ENCODE measurements at places on chromosomes 5 and 9. TPM values are rescaled to one million over a fixed set of nuclear protein-coding genes. Genes with fewer than 3 reads are reported as not detected.

DNA sequence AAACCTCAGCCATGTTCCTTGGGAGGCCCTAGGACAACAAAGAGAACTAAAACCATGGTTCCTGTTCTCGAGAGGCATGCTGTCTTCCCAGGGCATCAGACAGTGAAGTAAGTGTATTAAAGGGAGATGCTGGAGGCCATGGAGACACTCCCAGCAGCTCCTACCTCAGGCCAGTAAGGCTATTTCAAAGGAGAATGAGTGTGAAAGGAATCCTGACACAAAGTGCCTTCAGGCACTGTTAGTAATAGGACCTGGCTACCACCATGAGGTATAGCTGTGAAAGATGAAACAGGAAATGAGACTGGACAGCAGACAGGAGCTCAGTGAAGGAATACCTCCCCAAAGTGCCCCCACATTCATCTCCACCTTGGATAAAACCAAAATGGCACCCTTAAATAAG, 71.0 kb downstream of the FANCC start:
- no peak for DNase-seq
- no peak overlapping the region for H3K4me3 ChIP-seq
- peaks cover 21% of the 10 kb centered on the region for H3K36me3 ChIP-seq
- no peaks in the 10 kb centered on the region for H3K4me1 ChIP-seq

DNA sequence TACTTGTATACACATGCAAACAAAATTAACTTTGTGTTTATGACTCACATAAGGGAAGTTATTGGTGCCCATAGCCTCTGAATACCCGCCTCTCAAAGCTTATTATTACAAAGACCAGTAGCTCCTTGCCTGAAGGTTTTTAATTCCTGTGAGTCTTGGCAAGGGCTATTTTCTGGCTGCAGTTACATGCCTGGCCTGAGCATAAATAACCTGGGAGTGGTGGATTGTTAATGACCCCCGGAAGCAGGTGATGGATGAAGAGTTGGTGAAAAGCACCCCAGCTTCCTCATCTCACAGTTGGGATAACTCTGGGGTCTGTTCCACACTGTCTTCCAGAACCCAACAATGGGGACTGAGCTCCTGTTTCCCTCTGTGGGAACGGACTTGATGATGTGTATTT, 594.5 kb downstream of the PDE4D start:
- H3K27me3 ChIP-seq: peaks cover 3% of the 10 kb centered on the region
- DNase-seq: no peak
- no peaks in the 10 kb centered on the region for H3K36me3 ChIP-seq
- H3K4me1 ChIP-seq: peaks cover 8% of the 10 kb centered on the region

The PTCH1 gene
- total RNA-seq: 4.2 TPM

GRCh38 chr5:90479611-90480385, 5.1 kb downstream of the POLR3G start:
- no peak overlapping the region for H3K4me3 ChIP-seq
- H3K27me3 ChIP-seq: no peaks in the 10 kb centered on the region
- peaks cover 20% of the 10 kb centered on the region for H3K4me1 ChIP-seq
- no peak for DNase-seq

DNA sequence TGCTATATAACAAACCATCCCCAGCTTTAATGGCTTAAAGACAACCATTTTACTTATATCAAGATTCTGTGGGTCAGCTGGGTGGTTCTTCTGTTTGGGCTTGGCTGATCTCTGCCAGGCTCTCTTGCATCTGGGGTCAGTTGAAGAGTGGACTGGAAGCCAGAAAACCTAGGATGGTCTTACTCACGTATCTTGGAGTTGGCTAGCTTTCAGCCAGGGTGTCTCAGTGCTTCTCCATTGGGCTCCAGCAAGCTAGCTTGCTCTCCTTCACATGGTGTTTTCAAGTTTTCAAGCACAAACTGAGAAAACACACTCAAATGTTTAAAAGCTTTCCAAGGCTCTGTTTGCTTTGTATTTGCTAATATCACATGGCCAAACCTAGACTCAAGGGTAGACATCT, 146.8 kb downstream of the PIK3R1 start:
- H3K4me3 ChIP-seq: no peak overlapping the region
- H3K27me3 ChIP-seq: peaks cover 9% of the 10 kb centered on the region
- DNase-seq: no peak
- peaks cover 2% of the 10 kb centered on the region for H3K36me3 ChIP-seq
- peaks cover 5% of the 10 kb centered on the region for H3K4me1 ChIP-seq

The NR5A1 gene
- not detected for total RNA-seq

DNA sequence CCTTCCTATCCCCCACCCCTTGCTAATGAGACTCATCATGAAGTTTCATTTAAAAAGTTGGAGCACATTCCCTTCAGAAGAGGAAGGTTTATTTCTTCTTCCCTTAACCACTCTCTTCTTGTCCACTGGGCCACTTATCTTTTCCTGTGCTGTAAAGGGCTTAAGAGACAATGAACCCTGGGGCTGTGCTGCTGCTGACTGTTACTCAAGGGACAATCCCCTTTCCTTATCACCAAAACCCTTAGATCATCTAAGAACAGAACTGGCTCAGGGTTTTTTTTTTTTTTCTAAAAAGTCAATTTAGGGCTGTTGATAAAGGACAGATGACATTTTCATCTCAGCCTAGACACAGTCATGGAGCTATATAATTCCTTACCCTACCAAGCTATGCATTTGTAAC, 29.6 kb downstream of the CAPSL start:
- H3K27ac ChIP-seq: no peak overlapping the region
- H3K36me3 ChIP-seq: peaks cover 14% of the 10 kb centered on the region
- no peak overlapping the region for H3K4me3 ChIP-seq
- no peak for DNase-seq
- peaks cover 36% of the 10 kb centered on the region for H3K4me1 ChIP-seq
- H3K27me3 ChIP-seq: peaks cover 2% of the 10 kb centered on the region

GRCh38 chr5:118533156-118533555, 455.2 kb downstream of the DTWD2 start:
- no peak overlapping the region for H3K27ac ChIP-seq
- no peaks in the 10 kb centered on the region for H3K4me1 ChIP-seq
- no peaks in the 10 kb centered on the region for H3K27me3 ChIP-seq
- H3K4me3 ChIP-seq: no peak overlapping the region
- peak; percentile 27 for DNase-seq

The ANXA2R gene
- 1.1 TPM for total RNA-seq

DNA sequence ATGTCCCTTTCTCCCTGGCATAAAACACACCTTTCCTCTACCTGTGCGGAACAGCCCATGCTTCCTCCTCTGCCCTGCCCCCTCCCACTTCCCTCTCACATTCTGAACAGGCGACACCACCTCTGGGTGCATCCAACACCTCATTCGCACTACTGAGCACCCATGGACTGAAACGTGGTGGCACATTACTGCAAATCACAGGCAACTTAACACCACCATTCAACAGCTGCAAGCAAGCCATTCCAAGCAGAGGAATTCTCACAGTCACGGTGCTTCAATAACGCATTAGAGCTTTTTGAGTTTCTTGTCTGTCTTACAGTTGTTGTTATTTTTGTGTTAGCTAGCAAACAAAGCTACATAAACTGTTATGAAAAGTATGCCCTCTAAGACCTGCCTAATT, 298.2 kb upstream of the TAS2R1 start:
- H3K27me3 ChIP-seq: no peaks in the 10 kb centered on the region
- H3K4me3 ChIP-seq: no peak overlapping the region
- H3K4me1 ChIP-seq: no peaks in the 10 kb centered on the region
- H3K36me3 ChIP-seq: peaks cover 2% of the 10 kb centered on the region
- no peak for DNase-seq

DNA sequence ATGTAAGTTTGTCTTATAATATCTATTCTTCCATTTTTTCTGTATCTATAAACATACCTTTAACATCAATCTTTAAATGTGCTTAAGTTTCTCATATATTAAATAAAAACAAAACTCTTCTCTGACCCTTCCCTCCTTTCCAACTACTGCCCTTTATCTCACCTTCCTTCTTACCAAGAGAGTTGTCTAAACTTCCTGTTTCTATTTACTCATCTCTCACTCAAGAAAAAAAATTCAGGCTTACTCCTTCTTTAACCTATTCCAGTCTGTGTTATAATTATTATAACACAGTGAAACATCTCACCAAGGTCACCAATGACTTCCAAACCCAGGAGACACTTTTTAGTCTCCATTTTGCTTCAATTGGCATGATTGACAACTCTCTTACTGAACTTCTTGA, 140.9 kb downstream of the CCDC171 start:
- H3K27ac ChIP-seq: no peak overlapping the region
- no peaks in the 10 kb centered on the region for H3K36me3 ChIP-seq
- no peaks in the 10 kb centered on the region for H3K27me3 ChIP-seq
- no peak for DNase-seq

The RASEF gene
- not detected for total RNA-seq

The TSLP gene
- 0.42 TPM for total RNA-seq

DNA sequence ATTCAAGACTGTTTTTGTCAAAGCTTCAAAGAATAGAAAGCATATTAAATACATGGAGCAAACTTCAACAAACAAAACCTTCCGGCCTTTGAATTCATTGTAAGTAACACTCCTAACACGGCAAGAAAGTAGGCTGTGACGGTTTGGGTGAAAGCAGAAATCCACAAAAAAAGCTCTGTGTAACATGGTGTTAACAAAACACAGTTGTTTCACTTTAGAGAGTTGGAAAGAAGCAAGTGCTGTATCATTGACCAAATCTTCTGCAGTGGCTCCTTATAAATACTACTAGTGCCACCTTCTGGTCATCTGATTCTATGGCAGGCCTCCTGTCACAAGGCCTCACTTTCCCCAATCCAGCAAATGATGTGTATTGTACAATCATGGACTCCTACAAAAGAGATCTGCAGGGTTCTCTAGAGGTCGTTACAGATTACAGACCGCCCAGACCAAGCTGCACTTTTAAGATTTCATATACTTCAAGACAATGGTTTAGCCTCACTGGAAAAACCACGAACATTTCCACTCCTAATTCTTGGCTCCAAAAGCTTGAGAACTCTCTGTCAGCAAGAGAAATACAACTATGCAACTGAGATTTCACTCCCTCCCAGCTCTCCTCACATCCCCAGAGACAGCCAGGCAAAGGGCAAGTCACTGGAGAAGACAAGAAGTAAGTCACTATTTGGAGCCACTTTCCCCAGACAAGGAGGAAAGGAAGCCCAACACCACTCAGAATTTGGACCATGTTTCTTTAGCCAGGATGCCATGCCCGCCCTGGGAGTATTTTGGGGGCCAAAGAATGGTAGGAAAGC, 196.2 kb downstream of the DTWD2 start:
- no peaks in the 10 kb centered on the region for H3K36me3 ChIP-seq
- DNase-seq: peak; percentile 69
- no peak overlapping the region for H3K27ac ChIP-seq
- H3K27me3 ChIP-seq: no peaks in the 10 kb centered on the region

GRCh38 chr5:116896001-116896400, 321.4 kb upstream of the SEMA6A start:
- no peak for DNase-seq
- no peaks in the 10 kb centered on the region for H3K4me1 ChIP-seq
- no peak overlapping the region for H3K4me3 ChIP-seq
- no peaks in the 10 kb centered on the region for H3K27me3 ChIP-seq
- H3K27ac ChIP-seq: no peak overlapping the region
- no peaks in the 10 kb centered on the region for H3K36me3 ChIP-seq

DNA sequence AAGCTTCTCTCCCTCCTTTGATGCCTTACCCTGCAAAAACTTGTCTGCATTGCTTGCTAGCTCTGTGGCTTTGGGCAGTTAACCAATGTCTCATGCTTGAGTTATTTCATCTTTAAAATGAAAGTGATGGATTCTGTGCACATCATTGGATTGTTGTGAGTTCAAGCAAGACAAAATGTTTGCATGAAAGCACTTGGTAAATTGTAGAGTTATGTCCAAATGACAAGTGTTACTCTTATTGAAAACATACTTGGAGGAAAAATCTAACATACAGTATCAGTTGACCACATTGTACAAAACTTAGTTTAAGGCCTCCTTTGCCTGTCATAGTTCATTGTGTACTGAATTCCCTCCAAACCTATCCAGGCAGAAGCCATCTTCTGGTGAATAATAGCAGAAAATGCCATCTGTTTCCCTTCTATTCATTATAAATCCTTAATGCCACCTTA, 30.0 kb downstream of the TGFBR1 start:
- H3K36me3 ChIP-seq: peaks cover 56% of the 10 kb centered on the region
- peak; percentile 79 for DNase-seq
- peak overlapping the region; percentile 65 for H3K4me3 ChIP-seq

The CDX1 gene
- total RNA-seq: not detected

- H3K4me3 ChIP-seq: no peak overlapping the region
- peaks cover 6% of the 10 kb centered on the region for H3K4me1 ChIP-seq
- H3K27ac ChIP-seq: no peak overlapping the region
- DNase-seq: no peak
These were observed 52.0 kb downstream of the CEMIP2 start for GRCh38 chr9:71716138-71716909.

- no peaks in the 10 kb centered on the region for H3K4me1 ChIP-seq
- DNase-seq: no peak
- H3K4me3 ChIP-seq: no peak overlapping the region
- no peaks in the 10 kb centered on the region for H3K36me3 ChIP-seq
- H3K27ac ChIP-seq: no peak overlapping the region
These were observed 118.7 kb upstream of the SNX2 start for GRCh38 chr5:122656160-122656559.

- H3K27me3 ChIP-seq: peaks cover 3% of the 10 kb centered on the region
- peak overlapping the region; percentile 18 for H3K4me3 ChIP-seq
- DNase-seq: peak; percentile 61
- peak overlapping the region; percentile 81 for H3K27ac ChIP-seq
- H3K4me1 ChIP-seq: peaks cover 43% of the 10 kb centered on the region
These were observed 1.4 kb upstream of the NFX1 start for GRCh38 chr9:33288828-33289483.

DNA sequence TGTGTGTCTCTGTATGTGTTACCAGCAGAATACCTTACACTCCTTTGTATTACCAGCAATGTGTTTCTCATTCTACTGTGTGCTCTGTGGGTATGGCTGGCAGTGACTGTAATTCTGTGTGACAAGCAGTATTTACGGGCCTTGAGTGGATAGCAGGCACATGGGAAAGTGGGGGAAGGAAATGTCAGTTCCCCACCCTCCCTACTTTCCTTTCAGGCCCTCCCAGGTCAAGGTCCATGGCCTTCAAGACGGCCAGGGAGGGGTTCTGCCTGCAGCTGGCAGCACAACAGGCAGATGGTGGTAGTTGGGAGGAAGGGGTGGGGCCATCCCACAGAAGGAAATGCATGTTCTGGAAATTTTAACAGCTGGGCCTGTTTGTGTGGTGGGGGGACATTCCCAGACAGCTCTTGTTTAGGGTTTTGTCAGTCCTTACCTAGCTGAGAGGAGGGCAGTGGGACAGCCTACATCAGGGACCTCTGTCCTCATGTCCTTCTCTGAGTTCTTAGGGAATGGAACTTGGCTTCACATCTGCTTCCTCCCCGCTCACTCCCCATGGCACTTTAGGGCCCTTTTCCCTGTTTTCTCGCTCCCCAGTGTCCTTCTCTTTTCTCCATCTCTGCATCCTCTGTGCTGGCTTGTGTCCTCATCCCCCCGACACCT, 14.6 kb upstream of the TNIP1 start:
- H3K4me3 ChIP-seq: peak overlapping the region; percentile 60
- H3K27ac ChIP-seq: peak overlapping the region; percentile 71
- H3K27me3 ChIP-seq: no peaks in the 10 kb centered on the region
- H3K4me1 ChIP-seq: peaks cover 73% of the 10 kb centered on the region

GRCh38 chr5:74642543-74642863, 2.0 kb upstream of the ENC1 start:
- peaks cover 67% of the 10 kb centered on the region for H3K27me3 ChIP-seq
- no peak overlapping the region for H3K4me3 ChIP-seq
- peaks cover 35% of the 10 kb centered on the region for H3K4me1 ChIP-seq
- no peak overlapping the region for H3K27ac ChIP-seq
- no peaks in the 10 kb centered on the region for H3K36me3 ChIP-seq

GRCh38 chr9:68919661-68920060, 94.3 kb downstream of the PRKACG start:
- no peak overlapping the region for H3K27ac ChIP-seq
- peaks cover 26% of the 10 kb centered on the region for H3K36me3 ChIP-seq
- DNase-seq: no peak
- H3K4me1 ChIP-seq: peaks cover 21% of the 10 kb centered on the region
